ENCODE measurements at places on chromosomes 12 and 14. TPM values are rescaled to one million over a fixed set of nuclear protein-coding genes. Genes with fewer than 3 reads are reported as not detected.

Gene CPNE6
- not detected for polyA plus RNA-seq

Gene KITLG
- polyA plus RNA-seq = 3.6 TPM

Gene NTF3
- polyA plus RNA-seq = 1.1 TPM

Gene FLRT2
- 1.5 TPM for polyA plus RNA-seq

Gene ASCL1
- polyA plus RNA-seq = not detected

Gene CLEC1A
- polyA plus RNA-seq = 4.8 TPM

Gene ANO2
- 12.2 TPM for polyA plus RNA-seq

Gene KRT4
- not detected for polyA plus RNA-seq

Gene KRT80
- 0.07 TPM for polyA plus RNA-seq

Gene INSM2
- not detected for polyA plus RNA-seq

Gene KCNH3
- 0.17 TPM for polyA plus RNA-seq

Gene FBLN5
- 46.5 TPM for polyA plus RNA-seq

Gene HNF1A
- not detected for polyA plus RNA-seq

Gene WNT1
- polyA plus RNA-seq = not detected

All from heart right ventricle (tissue), 16 donors.